ENCODE measurements at places on chromosomes 2 and 18. TPM values are rescaled to one million over a fixed set of nuclear protein-coding genes. Genes with fewer than 3 reads are reported as not detected.
A peak's percentile ranks its signal among the peaks of the same experiment; 100 is the strongest.

DNA sequence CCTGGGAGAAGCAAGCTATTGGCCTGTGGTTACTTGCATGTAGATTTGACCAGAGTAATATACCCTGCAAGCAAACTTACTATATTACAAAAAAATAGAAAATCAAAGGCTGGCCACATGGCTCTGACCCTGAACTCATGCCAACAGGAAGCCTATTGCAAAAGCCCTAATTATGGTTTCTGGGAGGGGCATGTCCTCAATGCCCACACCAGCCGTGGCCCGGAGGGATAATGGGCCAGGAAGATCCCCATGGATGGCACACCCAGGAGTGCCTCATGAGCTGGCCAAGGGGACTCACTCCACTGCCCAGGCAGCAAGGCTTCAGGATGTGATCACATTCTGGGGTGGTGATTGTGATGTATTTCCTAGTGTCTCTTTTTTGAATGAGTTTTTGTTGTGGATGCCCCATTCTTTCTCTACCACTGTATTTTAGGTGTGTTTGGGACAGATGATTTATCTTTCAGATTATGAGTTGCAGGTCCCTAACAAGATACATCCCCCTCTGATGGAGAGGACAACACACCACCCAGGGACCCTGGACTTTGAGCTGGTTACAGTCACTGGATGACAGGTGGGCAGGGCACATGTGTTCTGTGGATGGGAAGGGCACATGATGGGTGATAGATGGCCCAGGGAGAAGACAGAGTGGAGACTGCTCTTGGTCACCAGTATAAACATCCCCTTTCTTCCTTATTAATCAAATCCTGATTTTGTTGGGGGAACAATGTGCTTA lies 18.7 kb upstream of the TFCP2L1 start:
- DNase-seq, result no peak

DNA sequence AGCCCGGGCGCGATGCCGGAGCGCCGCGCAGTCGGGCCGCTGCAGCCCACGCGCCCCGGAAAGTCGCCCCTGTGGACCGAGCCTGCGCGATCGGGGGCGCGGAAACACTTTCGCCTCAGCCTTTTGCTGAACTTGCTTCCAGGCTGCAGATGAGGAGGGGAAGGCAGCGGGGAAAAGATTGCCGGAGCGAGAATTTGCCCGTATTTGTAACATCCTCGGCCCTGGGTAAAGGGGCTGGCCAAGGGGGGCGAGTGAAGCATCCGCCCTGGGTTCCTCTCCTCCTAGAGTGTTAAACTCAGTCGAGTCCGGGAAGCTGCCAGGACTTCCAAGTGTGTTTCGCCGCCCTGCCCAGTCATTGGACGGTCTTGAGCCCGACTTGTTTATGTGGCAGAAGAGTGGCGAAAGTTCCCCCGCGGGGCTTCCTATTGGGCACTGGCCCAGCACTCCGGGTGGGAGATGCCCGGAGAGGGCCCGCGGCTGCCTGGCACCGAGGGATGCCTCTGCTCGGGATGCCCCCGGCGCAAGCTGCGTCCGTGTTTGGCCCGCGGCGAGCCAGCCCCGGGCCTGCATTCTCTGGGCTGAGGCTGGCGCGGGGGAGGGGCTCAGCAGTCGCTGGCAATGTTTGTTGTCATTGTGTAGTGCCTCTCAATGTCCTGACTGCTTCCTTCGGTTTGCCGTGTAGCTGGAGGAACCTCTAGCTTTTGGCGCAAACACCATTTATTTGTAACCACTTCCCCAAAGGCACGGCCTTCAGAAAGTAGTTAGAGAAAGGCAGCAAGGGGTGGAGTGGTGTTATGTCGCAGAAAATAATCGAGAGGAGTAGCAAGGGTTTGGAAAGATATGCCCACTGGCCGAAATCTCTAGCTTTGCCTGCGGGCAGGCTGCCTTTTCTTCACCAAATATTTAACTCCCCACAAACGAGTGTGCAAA lies 1.1 kb downstream of the CYBRD1 start:
- DNase-seq, result peak; percentile 74

- DNase-seq, result no peak
These were observed 215.5 kb downstream of the NCKAP5 start for GRCh38 chr2:133352719-133353118.

HOXD1 gene
- not detected for total RNA-seq

SLC5A7 gene
- total RNA-seq, result not detected

- no peak for DNase-seq
These were observed 217.1 kb upstream of the EPAS1 start for GRCh38 chr2:46079985-46080560.

DNA sequence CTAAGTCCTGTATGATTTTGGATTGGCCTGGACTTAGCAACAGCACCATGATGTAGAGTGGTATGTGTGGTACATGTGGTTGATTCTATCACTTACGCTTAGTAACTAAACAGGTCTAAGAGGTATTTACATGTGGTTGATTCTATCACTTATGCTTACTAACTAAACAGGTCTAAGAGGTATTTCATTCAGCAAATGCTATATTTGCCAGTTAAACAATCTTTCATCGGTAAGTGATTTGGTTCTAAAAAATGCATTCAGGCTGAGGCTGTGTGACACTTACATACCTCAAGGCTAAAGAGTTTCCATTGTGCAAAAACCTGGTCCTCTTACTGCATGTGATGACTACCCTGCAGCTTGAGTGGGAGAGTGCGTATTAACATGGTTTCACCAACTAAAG lies 13.1 kb downstream of the EIF4E2 start:
- no peak for DNase-seq

GRCh38 chr2:16973586-16974286 lies 308.1 kb upstream of the CYRIA start:
- peak; percentile 73 for DNase-seq

DNA sequence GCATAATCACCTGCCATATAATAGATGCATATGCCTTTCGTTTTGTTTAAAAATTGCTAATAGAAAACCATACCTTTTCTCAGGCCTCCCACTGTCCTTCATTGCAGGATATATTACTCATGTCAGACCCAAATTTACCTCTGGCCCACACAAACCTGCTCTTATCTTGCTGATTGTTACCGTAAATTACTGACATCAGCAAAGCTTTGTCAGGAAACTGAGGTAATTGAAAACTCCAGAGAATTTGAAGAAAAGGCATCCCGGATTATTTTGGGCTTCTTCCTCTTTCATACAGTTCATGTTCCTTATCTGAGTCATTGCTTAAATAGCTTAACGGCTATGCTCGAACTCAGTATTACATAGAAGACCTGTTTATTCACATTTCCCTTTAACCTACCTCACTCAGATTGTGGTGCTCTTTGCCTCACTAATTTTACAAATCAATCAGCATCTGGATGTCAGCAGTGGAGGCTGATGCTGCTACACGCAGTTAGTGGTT lies 145.7 kb downstream of the ZEB2 start:
- no peak for DNase-seq

MDH1B gene
- 0.86 TPM for total RNA-seq

GRCh38 chr2:142040556-142040955 lies 90.3 kb downstream of the LRP1B start:
- DNase-seq, result no peak
